Fibroblast of upper back skin (primary cell): ENCODE measurements at places on chromosomes 11 and 22.

GRCh38 chr22:41367680-41368542 is 13.8 kb upstream of the TEF start:
- peak; percentile 39 for DNase-seq

GRCh38 chr22:30826670-30827355 is 132.1 kb downstream of the OSBP2 start:
- DNase-seq: no peak

DNA sequence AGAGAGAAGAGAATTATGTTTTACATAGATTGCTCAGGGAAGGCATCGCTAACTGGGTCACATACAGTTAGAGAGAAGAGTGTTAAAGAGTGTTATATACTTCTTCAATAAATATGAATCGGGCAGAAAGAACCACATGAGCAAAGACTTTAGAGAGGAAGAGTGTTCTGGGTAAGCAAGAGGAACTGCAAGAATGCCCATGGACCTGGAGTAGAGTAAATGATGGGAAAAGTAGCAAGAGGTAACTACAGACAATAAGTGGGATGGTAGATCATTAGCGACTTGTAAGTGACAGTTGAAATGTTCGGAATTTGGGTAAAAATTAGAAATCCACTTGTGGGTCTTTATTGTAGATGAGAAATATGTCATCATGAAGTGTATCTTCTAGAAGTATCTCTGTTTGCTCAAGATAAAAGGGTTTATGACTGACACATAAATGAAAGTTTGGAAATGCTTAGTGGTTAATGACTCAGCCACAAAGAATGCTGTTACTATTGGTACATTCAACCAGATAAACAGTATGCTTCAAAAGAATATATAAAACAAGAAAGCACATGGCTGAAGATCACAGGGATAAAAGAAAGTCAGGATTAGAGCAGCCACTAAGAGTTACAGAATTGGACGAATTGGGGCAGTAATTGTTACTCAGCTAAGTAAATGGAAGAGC is 229.3 kb downstream of the CASP12 start:
- peak; percentile 87 for DNase-seq

- no peak for DNase-seq
These were observed 61.1 kb downstream of the CACNA1I start for GRCh38 chr22:39631381-39632286.
